Stimulated activated CD4-positive, alpha-beta T cell treated with anti-CD3 and anti-CD28 coated beads, Interleukin-12 subunit alpha, Interleukin-12 subunit beta, amount 100 ng/mL, for 48 hours (primary cell): ENCODE measurements at places on chromosomes 5 and 9.

DNA sequence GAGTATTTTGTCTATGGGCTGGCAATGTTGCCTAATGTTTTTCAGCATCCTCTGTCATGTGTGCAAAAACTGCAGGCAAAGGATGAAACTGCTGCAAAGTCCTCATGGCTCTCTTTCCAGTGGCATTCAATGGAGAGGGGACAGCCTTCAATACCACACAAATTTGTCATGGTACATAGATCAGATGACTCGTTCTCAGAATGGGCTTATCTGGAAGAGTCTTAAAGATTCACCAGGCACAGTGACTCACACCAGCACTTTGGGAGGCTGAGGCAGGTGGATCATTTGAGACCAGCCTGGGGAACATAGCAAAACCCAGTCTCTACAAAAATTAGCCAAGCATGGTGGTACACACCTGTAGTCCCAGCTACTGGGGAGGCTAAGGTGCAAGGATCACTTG, 5.3 kb downstream of the CDKN2AIPNL start:
- no peak for DNase-seq

- DNase-seq: no peak
Measured at GRCh38 chr9:114316605-114317230, 6.2 kb upstream of the ORM1 start.

DNA sequence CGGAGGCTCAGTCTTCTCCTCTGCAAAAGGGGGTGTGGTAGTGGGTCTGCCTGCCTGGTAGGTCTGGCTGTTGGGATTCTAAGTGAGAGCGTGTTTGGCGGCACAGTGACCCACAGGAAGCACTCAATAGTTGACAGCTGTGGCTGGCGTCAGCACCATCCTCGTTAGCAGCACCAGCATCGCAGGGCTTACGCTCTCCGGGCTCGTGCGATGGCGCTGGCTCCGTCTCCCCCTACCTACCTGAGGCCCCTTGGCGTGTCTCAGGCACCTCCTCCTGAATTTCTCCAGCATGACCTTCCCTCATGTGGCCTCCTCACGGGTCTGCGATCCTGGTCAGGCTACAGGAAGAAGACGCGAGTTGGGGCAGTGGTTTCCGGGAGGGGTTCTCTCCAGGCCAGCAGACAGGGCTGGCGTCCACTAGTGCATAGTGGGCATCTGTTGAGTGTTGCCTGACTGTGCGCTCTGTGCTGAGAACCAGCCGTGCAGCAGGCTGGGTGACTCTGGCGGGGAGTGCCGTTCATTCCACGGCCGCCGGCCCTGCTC, 66.9 kb downstream of the HMCN2 start:
- no peak for DNase-seq

- no peak for DNase-seq
Measured at GRCh38 chr9:29796291-29796952, 2223.1 kb upstream of the C9orf72 start.

- no peak for DNase-seq
Measured at GRCh38 chr5:6840136-6840793, 127.0 kb downstream of the TENT4A start.

- DNase-seq: no peak
Measured at GRCh38 chr5:10860645-10861422, 99.8 kb upstream of the DAP start.
